ENCODE measurements at places on chromosomes 13 and 19. TPM values are rescaled to one million over a fixed set of nuclear protein-coding genes. Genes with fewer than 3 reads are reported as not detected.
A peak's percentile ranks its signal among the peaks of the same experiment; 100 is the strongest.

The PTGER1 gene
- total RNA-seq, result not detected

The ZNF540 gene
- 24.5 TPM for total RNA-seq

The LRRC8E gene
- total RNA-seq, result not detected

The ZNF844 gene
- total RNA-seq, result 9.8 TPM

DNA sequence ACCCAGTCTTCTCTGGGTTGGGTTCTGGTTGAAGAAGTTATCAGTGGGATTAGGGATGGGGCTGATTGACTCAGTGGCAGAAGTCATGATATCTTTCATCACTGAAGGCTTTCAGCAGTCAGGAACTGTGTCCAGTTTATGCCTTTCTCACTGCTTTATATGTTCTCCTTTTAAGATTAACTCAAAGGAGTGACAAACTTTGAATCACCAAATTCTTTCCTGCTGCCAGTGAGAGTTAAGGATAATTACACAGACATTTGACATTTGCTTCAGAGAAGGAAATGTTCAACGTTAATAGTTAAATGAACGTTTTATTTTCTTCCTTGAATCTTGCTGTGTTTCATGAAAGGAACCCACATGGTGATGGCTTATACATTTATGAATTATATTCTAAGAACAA is 41.0 kb upstream of the CNMD start:
- H3K27ac ChIP-seq, result no peak overlapping the region
- no peaks in the 10 kb centered on the region for H3K36me3 ChIP-seq
- H3K4me3 ChIP-seq, result no peak overlapping the region
- no peak for DNase-seq

- peaks cover 12% of the 10 kb centered on the region for H3K4me1 ChIP-seq
- no peak for DNase-seq
- H3K27me3 ChIP-seq, result peaks cover 10% of the 10 kb centered on the region
- H3K27ac ChIP-seq, result no peak overlapping the region
- H3K36me3 ChIP-seq, result no peaks in the 10 kb centered on the region
Measured at GRCh38 chr19:5292453-5292821, 48.2 kb downstream of the PTPRS start.

DNA sequence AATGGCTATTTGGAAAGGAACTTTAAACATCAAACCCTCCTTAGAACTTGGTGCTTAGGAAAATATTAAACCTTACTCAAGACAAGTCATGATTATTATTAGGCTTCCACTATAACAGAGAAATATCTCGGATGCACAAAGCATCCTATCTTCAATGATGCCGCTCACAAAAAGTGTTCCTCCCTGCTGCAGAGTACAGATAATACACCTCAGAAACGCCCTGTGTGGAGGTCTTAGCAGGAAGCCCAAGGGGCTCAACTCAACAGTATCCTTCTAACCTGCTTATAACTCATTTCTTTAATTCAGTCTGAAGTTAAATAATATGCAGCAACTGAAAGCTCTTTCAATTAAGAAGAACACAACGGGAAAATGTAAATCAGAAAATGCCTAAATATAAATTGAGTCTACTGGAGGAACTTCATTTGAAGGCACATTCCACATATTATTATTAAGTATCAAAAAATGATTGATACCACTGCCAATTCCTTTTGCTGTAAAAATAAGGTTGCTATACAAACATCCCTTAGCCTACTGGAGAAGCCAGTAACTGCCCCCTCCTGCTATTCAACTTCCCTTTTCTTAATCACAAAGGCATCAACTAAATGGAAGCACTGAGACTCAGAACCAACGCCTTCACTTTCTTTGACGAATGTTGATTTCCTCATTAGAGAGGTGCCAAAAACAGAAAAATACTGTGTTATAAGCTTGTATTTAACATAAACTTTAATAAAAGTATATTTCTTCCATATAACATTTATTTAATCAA is 12.0 kb downstream of the ELF1 start:
- no peak overlapping the region for H3K27ac ChIP-seq
- peak; percentile 39 for DNase-seq
- H3K4me3 ChIP-seq, result no peak overlapping the region
- peaks cover 92% of the 10 kb centered on the region for H3K4me1 ChIP-seq
